ENCODE measurements at places on chromosomes 2 and 18.
A peak's percentile ranks its signal among the peaks of the same experiment; 100 is the strongest.

GRCh38 chr2:224220586-224221255, 181.2 kb downstream of the FAM124B start:
- DNase-seq, result no peak

GRCh38 chr18:45282101-45282812, 333.0 kb upstream of the SLC14A2 start:
- no peak for DNase-seq

- no peak for DNase-seq
Measured at GRCh38 chr2:39135690-39136259, 14.9 kb upstream of the SOS1 start.

GRCh38 chr2:231341100-231341499, 54.4 kb upstream of the B3GNT7 start:
- no peak for DNase-seq

GRCh38 chr2:198961547-198961946, 496.2 kb downstream of the SATB2 start:
- DNase-seq, result no peak

DNA sequence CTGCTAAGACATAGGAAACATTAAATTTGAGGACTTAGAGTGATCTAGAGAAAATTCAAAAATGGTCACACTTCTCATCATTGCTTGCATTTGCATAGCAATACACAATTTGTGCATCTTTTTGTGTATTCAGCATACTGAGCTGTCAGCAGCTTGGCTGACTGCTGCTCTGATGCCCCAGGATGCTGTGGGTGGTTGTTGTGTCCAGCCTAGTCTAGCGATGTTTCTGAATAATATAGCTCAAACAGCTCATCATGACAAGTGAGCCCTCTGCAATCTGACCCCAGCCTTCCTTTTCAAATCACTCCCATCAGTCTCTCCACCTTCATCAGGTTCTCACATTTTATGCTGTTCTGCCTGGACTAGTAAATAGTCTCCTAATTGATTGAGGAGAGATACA, 483.7 kb upstream of the SPHKAP start:
- DNase-seq, result no peak

DNA sequence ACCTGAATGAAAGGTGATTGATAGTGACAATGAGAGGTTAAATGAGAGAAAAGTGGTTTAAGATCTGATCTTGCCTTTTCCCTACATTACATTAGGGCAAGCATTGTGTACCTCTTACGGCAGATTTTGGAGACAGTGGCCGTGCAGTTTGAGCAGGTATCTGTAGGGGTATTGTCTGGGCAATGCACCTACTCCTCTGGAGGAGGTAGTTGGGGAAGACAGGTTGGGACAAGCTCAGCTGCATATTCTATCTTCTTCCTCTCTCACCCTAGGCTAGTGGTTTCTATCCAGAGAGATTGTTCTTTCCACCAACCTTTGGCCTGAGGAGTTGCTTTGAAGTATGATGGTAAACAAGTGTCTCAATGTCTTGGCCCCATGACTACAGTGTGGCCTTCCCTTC, 323.2 kb downstream of the CYP26B1 start:
- DNase-seq, result no peak

- DNase-seq, result no peak
Measured at GRCh38 chr2:143176606-143177005, 47.4 kb downstream of the ARHGAP15 start.

- no peak for DNase-seq
Measured at GRCh38 chr2:88651646-88652045, 24.4 kb upstream of the EIF2AK3 start.

- peak; percentile 49 for DNase-seq
Measured at GRCh38 chr2:213152065-213152794, 818 bp upstream of the IKZF2 start.

- peak; percentile 44 for DNase-seq
Measured at GRCh38 chr18:49212819-49213218, 247.6 kb downstream of the DYM start.

All from AML-193 (cell line).